ENCODE measurements at places on chromosomes 4 and X. TPM values are rescaled to one million over a fixed set of nuclear protein-coding genes. Genes with fewer than 3 reads are reported as not detected.
A peak's percentile ranks its signal among the peaks of the same experiment; 100 is the strongest.

The MGARP gene
- 0.38 TPM for polyA plus RNA-seq

The ELOVL6 gene
- polyA plus RNA-seq: 38.2 TPM

The S100G gene
- polyA plus RNA-seq: not detected

The CLDN34 gene
- polyA plus RNA-seq: 0.18 TPM

The SULT1E1 gene
- 585 TPM for polyA plus RNA-seq

The MTMR8 gene
- polyA plus RNA-seq: 2.0 TPM

The WAS gene
- polyA plus RNA-seq: 2.6 TPM

The DUSP9 gene
- 33.8 TPM for polyA plus RNA-seq

The TMEM187 gene
- polyA plus RNA-seq: 5.2 TPM

The GASK1B gene
- polyA plus RNA-seq: 35.5 TPM

The DCUN1D4 gene
- polyA plus RNA-seq: 79.1 TPM

The TMEM47 gene
- 31.7 TPM for polyA plus RNA-seq

The IL1RAPL2 gene
- 1.1 TPM for polyA plus RNA-seq

The SPOCK3 gene
- polyA plus RNA-seq: 12.3 TPM

- DNase-seq: peak; percentile 31
These were observed 62.3 kb upstream of the LNX1 start for GRCh38 chr4:53653484-53654053.

GRCh38 chrX:5672099-5672498 lies 556.6 kb downstream of the NLGN4X start:
- no peak for DNase-seq

- no peak for DNase-seq
These were observed 75.7 kb downstream of the ANKRD50 start for GRCh38 chr4:124636788-124637187.

DNA sequence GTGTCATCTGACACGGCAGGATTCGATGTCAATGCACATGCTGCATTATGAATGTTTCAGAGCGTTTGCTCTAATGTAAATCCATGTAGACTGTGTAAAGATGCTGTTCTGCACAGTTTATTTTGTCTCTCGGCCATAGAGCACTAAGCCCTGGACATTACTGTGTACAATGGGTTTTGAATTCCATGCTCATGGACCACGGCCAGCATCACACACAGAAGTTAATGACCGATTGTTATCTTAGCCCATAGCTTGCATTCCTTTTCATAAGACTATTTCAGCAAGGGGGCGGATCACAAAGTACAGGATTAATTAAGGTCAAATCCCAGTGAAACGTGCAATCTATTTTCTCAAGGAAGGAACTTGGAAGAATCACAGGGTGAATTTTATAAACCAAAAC lies 286.1 kb upstream of the TENM3 start:
- peak; percentile 63 for DNase-seq

DNA sequence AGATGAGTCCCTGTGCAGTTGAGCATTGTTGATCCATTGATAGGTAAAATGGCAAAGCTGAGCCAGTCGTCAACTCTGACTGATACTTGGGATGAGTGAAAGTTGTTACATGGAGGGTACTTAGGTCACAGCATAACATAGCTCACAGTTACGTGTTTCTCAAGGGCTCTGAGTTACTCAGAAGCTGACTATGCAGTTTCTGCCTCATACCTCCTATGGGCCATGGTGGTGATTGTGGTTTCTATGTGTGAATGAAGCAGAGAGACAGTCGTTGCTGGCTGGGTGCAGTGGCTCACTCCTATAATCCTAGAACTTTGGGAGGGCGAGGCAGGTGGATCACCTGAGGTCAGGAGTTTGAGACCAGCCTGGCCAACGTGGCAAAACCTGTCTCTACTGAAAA lies 30.8 kb downstream of the FRMPD3 start:
- no peak for DNase-seq

GRCh38 chr4:82642331-82642730 lies 80.5 kb upstream of the TMEM150C start:
- DNase-seq: no peak

DNA sequence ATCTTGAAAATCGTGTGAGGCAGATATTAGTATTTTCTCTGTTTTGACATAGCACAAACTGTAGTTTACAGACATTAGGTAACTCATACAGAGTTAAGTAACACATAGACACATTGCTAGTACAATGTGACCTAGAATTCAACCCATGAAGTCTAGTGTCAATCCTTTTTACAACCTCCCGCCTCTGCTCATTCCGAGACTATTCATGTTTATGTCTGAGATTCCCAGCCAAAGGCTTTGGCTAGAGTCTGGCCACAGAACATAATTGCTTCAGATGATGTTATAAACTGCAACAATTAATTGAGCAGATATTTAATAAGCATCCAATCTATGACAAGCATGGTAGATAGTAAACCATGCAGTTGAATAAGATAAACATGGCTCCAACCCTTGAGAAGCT lies 841.0 kb downstream of the STIM2 start:
- DNase-seq: no peak

DNA sequence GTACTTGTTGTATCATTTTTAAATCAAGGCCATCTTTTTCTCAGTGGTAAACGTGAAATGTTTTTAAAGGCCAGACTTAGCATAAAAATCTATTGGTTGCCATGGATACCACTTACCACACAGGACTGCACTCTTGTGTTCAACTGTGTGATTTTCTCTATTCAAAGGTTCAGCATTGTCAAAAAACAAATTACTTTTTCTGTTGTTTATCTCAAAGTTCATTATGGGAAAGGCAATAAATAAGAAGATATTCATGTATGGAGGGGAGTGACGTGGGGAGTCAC lies 231.0 kb upstream of the GATB start:
- DNase-seq: no peak

DNA sequence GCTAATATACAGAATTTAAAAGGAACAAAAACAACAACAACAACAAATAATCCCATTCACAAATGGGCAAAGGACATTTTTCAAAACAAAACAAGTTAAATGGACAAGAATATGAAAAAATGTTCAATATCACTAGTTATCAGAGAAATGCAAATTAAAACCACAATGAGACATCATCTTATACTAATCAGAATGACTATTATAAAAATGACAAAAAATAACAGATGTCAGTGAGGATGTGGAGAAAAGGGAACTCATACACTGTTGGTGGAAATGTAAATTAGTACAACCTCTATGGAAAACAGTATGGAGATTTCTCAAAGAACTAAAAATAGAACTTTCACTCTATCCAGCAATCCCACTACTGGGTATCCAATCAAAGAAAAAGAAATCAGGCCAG lies 92.6 kb downstream of the KIT start:
- no peak for DNase-seq

DNA sequence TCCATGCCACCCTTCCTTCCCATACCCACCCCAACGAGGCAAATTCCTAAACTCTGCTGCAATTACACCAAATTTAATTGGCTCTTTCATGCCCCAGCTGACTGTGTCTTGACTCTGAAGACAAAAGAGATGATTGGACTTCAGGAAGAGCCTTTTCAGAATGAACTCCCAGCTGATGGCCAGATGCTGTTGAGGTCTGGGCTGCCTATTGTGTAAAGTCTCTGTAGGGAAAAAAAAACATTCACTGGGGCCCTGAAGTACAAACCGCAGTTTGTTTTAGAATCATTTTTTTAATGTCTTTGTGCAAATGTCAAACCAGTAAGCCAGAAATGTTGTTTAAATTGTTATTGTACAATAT lies 174.8 kb downstream of the HHIP start:
- DNase-seq: no peak

- DNase-seq: no peak
These were observed 885.0 kb upstream of the EPHA5 start for GRCh38 chr4:66555301-66555700.

- peak; percentile 12 for DNase-seq
These were observed 101.9 kb upstream of the CCSER1 start for GRCh38 chr4:90025248-90025647.

GRCh38 chrX:31497086-31497485 lies 425.2 kb upstream of the FTHL17 start:
- DNase-seq: no peak

DNA sequence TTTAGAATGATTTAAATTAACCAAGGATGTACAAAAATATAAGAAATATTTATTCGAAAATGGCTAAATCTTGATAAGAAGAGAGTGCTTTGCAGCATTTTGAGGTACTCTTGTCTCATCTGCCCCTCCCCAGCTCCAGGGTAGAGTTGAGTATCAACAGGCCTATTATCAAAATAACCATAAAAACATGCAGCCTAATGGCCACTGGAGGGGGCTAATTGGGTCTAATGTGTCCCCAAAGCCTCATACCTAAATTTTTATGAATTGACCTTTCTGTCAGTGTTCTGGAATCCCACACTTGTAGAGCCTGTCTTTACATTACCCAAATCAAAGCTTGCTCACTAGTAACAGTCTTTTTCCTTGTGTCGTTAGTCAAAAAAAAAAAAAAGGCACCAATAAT lies 544.9 kb upstream of the CPXCR1 start:
- DNase-seq: no peak

DNA sequence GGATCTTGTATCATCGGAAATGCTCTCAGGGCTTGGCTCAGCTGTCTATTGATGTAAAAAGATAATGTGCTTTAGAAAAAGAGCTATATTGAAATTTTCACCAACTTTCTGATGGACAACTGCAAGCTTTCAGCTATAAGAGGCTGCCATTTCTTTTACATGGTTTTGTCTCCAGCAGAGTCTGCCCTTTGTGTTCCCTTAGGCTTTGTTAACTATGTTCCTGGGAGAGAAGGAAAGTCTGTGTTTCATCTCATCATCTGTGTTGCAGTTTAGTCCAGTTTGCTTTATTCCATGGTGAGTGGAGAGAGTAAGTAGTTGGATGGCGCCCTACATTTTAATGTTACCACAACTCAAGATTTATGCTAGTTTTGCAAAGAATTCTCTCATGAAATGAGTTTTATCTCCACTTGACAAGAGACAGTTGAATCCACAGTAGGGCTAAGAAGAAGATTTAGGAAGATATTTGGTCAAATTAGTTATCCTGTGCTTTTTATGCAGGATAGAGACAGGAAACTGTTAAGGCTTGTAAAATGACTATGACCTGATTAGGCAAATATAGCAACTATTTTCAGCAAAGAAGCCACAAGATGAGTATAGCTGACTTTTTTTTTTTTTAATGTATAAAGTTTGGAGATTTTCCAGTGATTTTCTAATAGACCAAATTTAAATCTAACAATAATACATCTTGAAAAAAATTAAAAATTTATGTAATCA lies 16.5 kb downstream of the SEPTIN11 start:
- no peak for DNase-seq

- DNase-seq: no peak
These were observed 265.0 kb upstream of the SLITRK2 start for GRCh38 chrX:145552643-145553042.

DNA sequence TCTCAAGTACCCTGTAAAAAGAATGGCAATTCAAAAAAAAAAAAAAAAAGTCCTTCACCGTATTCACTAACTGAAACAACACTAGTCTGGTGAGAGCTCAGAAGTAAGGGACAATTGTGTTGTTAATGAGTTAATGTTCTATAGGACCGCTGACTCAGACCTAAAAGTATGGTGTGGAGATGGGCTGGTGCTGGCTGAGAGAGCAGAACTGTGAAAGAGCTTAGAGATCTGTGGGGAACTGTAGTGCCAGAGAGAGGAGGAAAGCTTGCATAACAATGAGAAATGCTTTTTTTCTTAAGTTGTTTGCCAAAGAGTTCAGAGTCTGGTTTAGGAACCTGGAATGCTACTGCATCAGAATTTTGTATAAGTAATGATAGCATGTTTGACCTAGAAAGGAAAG lies 65.1 kb downstream of the LHFPL1 start:
- DNase-seq: no peak

DNA sequence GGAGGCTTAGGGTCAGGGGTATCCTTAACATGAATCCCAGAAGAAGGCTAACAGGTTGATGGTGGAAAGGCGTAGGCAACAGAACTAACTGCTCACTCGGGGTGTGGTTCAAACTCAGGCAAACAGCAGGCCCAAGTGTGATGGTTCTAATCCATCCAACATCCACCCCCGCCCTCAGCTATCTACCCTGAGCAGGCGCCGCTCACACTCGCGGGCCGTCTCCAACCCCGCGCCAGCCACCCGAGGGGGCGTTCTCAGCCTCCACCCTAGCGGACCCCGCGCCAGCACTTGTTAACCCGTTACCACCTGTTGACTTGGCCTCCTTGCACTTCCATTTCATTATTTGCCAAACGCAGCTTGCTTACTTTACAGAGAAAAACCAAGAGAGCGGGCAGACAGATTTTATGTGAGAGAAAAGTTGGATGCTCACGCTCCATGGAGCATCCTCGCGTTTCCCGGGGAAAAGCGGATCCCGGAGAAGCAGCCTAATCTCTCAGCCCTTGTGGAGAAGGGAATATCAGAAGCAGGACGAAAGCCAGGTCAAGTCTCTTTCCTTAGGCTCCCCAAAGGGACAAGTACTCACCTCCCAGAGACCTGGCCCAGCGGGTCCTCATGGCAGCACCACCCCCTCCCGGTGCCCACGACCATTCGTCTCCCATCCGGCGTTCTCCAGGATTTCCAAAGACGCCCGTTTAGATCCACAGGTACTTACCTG lies 773 bp downstream of the SNCA start:
- DNase-seq: peak; percentile 19

DNA sequence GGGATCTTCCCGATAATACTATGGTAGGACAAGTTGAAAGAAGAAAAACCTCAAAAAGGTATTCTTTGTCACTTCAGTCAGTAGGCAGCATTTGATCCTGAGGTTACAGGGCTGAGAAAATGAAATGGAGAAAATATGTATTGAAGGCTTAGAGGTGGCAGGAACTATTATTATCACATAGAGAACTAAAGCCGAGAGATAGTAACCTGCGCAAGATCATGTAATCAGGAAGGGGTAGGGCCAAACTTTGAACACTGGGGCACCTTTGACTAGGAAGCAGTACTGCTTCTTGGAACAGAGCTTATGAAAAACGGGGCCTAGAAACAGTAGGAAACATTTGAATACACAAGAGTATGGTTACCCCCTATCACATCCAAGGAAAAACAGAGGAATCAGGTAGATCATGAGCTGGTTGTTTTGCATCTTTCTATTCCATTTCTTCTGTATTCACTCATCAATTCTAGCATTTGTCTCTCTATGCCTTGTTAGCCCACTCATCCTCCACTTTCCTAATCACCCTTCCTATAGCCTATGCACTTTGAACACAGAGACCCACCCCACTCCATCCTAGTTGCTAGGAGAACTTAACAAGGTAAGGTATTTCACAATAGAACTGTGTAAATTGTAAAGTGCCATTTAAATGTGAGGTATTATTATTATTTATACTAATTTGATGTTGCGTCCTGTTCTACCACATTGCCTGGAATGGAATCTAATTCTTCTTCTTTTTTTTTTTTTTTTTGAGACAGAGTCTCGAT lies 34.6 kb upstream of the SLC9A7 start:
- no peak for DNase-seq

DNA sequence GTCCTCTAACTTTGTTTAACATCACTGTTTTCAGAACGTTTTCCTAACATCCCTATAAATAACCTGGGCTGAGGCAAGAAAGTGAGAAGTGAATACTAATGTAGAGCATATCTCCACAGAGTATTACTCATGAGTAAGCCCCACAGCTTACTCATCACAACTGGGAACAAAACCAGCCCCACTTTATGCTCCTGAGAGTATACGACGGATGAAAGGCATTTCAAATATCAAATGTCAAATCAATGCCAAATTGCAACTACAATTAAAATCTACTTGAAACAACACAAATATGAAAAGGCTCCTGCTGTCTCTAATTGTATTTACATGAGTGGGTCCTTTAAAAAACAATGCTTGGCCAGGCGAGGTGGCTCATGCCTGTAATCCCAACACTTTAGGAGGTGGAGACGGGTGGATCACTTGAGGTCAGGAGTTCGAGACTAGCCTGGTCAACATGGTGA lies 41.2 kb downstream of the SH3RF1 start:
- DNase-seq: no peak
